ENCODE measurements at places on chromosomes 6 and 20.

GRCh38 chr20:10939331-10939941, 265.6 kb upstream of the JAG1 start:
- no peak for DNase-seq

DNA sequence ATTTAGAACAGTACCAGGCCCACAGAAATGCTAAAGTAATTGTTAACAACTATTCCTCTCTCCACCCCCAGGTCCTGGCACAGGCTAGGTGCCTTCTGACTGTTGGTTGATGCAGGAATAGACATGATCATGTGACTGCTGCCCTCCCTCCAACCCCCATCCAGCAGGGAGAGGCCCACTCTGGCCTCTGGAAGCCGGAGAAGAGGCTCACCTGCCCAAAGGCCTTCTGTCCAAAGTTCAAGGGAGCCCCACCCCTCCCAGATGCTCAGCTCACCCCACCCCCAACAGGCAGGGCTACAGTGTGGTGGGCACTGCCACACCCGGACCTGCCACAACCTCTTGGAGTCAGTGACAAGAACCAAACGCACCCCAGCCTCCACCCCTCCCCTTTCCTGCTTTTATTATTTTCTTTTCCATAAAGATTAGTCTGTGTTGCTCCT, 26.9 kb upstream of the FOXP4 start:
- no peak for DNase-seq

DNA sequence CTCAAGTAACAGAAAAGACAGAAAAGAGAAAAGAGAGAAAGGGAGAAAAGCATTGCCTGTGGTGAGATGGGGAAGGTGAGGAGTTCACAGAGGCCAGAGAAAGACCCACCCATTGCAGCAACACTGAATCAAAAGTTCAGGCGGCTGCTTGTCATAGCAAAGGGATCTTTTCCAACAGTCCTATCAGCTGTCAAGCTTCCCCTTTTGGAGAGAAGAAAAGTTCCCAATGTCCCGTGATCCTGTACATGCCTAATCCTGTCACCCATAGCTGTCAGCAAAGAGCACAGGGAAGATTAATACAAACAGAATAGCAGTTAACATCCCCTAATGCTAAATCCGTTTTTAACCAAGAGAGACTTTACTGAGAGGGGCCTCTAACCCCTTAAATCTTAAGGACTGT, 8.9 kb upstream of the TRIM38 start:
- DNase-seq = no peak

GRCh38 chr6:113763876-113764275, 93.3 kb upstream of the MARCKS start:
- no peak for DNase-seq

DNA sequence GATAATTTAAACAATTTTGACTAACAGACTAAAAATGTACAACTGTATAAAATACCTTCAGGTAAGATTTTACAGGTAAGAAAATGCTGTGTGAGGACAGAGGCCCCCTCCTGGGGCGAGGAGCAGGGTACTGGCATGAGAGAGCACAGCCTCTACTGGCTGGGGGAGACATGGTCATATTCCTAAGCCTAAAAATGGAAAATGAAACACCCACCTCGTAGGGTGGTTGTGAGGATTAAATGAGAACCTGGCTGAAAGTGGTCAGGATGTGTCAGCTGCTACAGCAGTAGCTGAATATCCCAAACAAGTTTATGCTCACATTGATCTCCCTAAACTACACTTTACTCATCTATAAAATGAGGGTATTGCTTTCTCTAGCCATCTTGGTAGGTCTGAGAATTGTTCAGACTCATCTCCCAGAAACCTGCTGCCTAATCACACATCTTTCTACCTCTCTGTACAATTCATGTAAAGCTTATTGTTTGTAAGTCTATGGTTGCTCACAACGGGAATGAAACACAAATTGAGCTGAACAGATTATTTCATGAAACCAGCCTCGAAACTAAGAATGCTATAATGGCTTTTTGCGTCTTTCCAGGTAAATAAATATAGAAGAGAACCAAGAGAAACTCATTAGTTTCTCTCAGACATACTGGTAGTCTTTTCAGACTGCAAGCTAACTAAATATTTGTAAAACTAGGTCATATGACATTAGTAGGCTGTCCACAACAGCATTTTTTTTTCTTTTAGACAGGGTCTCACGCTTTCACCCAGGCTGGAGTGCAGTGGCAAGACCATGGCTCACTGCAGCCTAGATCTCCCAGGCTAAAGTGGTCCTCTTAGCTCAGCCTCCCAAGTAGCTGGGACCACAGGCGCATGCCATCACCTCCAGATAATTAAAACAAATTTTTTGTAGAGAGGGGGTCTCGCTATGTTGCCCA, 69.6 kb downstream of the POPDC3 start:
- DNase-seq = no peak

GRCh38 chr20:24695529-24696225, 226.2 kb downstream of the SYNDIG1 start:
- DNase-seq = no peak

GRCh38 chr6:3267162-3267561, 8.4 kb downstream of the PSMG4 start:
- DNase-seq = no peak

GRCh38 chr6:129605967-129606366, 104.0 kb downstream of the ARHGAP18 start:
- DNase-seq = no peak

DNA sequence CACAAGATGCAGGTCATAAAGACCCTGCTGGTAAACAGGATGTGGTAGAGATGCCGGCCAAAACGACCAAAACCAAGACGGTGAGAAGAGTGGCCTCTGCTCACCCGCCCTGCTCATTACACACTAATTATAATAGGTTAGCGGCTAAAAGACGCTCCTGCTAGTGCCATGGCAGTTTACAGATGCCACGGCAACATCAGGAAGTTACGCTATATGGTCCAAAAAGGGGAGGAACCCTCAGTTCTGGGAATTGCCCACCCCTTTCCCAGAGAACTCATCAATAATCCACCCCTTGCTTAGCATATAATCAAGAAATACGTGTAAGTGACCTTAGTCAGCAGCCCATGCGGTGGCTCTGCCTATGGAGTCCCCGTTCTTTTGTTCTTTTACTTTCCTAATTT, 17.6 kb downstream of the BHLHE23 start:
- no peak for DNase-seq

- DNase-seq = no peak
These were observed 1492.5 kb downstream of the HACE1 start for GRCh38 chr6:103367212-103367611.

GRCh38 chr20:46139266-46139889, 21.3 kb downstream of the CD40 start:
- no peak for DNase-seq

- DNase-seq = peak; percentile 37
These were observed 42.3 kb downstream of the TMC2 start for GRCh38 chr20:2578475-2579192.

DNA sequence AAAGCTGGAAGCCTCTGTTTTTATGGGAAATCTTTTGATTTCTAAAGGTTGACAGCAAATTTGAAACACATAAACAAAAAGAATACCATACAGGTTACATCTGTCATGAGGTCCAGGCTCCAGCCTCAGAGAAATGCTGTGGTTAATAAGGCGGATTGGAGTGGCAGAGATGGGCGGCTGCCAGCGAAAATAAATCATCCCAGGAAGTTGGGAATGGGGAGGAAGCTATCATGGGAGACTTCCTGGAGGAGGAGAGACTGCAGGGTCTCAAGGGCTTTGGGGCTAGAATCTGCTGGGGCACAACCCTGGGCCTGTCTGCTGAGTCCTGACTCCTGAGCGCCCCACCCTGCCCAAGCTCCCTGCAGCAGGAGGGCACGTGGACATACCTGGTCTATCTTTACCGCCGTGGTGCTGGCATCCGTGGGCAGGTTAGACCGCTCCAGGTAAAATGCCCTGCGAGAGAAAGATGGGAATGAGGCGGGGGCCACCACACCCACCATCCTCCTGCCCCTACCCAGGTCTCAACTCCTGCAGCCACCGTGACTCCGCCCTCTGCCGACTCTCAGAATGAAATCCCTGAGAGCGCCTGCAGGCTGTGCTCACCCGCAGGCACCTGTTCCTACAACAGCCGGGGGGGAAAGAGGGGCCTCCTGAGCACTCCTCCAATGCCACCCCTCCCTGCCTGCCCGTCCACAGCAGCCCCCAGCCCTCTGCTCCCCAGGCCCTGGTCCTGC, 197.3 kb downstream of the PREX1 start:
- DNase-seq = no peak

DNA sequence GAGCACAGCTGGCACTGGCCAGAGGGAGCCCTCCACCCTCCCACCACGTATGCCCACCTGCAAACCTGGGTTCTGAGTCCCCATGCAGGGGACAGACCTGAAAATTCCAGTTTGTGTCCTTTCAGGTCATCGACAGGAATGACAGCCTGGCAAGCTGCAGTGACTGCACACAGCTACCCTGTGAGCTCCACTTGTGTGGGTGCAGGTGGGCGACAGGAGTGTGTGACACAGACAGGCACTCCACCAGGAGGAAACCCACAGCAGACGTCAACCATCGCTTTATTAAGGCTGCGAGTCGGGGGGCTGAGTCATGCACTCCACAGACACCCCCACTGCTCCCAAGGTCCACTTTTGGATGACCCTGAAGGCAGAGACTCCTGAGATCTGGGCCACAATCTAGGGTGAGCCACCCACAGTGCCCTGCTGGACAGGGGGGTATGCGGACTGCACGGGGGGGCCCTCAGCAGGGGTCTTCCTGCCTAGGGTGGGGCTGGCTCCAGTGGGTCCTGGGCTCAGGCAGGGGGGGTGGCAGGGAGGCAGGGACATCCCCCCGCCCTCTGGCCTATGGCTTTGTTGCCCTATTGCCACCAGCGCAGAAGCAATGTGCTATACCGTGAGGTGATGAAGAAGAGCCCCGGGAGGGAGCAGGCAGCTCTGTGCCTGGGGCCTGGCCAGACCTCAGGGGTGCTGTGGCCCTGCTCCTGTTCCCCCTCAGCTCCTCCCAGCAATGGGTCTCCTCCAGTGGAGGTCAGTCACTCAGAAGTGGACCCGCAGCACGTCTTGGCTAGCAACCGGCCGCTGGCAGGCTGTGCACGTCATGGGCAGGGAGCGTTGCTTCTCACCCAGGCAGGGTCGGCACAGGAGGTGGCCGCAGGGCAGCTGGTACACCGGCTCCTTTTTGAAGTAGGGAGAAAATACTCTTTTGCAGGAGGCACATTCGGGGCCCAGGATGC, 25.1 kb upstream of the AVP start:
- no peak for DNase-seq

DNA sequence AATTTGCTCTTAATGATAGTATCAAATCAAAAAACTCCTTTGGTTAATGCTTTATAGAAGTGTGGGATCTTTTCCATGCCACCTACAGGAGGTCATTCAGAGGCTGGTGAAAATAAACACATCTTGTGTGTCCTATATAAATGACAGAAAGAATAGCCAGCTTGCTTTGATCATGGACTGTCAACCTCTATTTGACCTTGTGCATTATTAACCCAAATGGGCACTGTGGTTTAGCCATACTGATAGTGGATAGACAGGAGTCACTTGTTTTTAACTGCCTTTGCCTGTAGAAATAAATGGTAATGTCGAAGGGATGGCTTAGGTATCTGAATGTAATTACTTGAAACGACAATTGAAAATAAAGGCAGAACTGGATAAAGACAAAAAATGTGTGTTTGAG, 123.8 kb downstream of the CDKAL1 start:
- DNase-seq = no peak

- peak; percentile 88 for DNase-seq
These were observed 123.3 kb downstream of the PXDC1 start for GRCh38 chr6:3627956-3628835.

DNA sequence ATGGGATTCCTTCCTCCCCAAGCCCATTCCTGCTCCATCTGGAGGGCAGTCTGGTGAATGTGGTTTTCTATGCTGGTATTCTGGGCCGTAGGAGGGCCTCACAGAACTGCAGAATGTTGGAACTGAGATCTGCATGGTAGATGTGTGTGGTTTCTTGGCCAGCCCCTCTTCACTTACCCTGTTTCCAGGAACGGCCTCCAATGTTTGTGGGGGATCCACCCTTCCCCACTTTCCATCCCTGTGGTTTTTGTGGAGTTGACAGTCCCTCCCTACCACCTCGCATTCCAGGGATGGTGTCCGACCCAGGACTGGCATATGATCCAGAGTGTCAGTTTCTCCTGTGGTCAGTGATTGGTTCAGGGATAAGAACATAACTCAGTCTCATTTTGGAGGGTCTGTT, 26.7 kb upstream of the TMEM14A start:
- no peak for DNase-seq

DNA sequence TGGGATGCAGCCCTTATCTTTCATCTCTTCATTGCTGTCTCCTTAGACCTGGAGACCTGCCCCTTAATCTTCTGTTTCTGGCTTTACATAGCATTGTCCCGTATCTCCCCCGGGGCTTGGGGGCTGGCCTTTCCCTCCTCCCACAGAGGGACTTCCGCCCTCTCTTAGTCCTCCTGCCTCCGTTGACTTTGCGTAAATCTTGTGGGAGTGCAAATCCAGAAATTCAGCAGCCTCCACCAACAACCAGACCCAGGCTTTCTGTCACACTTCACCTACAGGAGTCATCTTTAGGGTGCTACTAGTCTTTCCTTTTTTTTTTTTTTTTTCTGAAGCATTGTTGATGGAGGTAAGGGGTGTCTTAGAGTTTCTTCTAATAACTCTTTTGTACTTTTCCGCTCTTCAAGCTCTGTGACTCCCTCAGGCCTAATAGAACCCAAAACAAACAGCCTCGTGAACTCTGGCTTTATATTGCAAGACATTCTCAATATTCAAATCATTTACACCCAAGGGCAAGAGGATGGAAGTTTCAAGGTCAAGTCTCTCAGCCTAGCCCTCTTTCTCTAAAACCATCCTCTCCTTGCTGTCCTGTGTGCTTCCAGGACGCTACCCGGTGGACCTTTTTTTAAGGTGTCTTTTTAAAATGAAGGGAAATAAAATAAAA, 66.2 kb downstream of the RREB1 start:
- no peak for DNase-seq

DNA sequence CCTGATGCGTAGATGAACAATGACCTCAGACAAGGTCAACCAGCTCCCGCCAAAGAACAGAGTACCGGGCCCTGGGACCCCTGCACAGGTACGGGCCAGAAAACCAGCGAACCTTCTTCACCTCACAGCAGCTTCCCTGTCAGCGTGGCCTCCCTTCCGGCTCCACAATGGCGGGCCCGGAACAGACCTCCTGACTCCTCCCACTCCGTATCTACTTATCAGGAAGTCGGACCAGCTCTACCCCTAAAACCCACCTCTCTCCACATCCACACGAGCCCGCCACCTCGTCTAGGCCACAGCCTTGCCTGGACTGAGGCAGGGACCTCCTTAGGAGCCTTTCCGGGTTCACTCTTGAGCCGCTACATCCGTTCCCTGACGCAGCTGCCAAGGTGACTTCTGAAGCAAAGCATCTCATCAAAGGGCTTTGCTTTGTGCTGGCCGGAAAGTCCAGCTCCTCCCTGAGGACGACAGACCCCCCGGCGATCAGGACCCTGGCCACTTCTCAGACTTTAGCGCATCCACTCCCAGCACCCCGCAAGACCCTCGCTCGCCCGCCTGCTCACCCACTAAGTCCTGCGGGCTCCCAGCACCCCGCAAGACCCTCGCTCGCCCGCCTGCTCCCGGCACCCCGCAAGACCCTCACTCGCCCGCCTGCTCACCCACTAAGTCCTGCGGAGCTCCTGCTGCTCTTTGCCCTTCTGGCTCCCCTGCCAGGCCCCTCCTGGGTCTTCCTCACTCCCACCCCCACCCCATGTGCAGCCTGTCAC, 308.3 kb upstream of the FOXQ1 start:
- DNase-seq = no peak

GRCh38 chr6:158655569-158656450, 6.0 kb downstream of the SYTL3 start:
- DNase-seq = peak; percentile 95

- peak; percentile 97 for DNase-seq
These were observed 827.7 kb downstream of the MAFB start for GRCh38 chr20:39861381-39861780.

All from NCI-H2029 treated with DMSO at 0.1 percent for 48 hours (cell line).